ENCODE measurements at places on chromosomes 13 and 19.
A peak's percentile ranks its signal among the peaks of the same experiment; 100 is the strongest.

DNA sequence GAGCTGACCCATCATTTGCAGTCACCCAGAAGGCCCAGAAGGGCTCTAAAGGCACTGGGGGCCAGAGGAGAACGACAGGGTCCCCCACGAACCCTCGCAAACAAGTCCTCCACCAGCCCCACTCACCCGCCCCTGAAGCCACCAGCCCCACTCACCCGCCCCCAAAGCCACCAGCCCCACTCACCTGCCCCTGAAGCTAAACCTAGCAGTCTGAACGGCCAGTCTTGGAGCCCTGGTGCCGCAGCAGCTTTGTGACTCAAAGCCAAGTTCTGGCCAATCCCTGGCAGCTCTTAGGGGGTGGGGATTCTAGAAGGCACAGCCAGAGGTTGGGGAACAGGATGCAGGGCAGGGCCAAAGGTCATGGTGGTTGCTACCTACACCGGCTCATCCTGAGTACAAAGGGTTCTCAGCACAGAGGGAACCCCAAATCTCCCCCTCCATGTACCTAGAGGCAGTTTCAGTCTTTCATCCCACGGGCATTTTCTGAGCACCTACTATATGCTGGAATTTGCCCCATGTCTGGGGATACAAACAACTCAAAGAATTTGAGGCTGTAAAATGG, at the start of gene IQCN:
TSS of gene IQCN (minus strand) at position 234 of the 562 bp plus-strand sequence. CDS start 4,974 bp downstream, outside the sequence.
- peak; percentile 72 for DNase-seq

- no peak for DNase-seq
Observed at GRCh38 chr19:4580961-4581665, 21.6 kb upstream of the SEMA6B start.

- DNase-seq, result no peak
Observed at GRCh38 chr19:34475026-34475974, 6.3 kb upstream of the WTIP start.

- no peak for DNase-seq
Observed at GRCh38 chr13:79222427-79223205, 183.4 kb downstream of the RBM26 start.

DNA sequence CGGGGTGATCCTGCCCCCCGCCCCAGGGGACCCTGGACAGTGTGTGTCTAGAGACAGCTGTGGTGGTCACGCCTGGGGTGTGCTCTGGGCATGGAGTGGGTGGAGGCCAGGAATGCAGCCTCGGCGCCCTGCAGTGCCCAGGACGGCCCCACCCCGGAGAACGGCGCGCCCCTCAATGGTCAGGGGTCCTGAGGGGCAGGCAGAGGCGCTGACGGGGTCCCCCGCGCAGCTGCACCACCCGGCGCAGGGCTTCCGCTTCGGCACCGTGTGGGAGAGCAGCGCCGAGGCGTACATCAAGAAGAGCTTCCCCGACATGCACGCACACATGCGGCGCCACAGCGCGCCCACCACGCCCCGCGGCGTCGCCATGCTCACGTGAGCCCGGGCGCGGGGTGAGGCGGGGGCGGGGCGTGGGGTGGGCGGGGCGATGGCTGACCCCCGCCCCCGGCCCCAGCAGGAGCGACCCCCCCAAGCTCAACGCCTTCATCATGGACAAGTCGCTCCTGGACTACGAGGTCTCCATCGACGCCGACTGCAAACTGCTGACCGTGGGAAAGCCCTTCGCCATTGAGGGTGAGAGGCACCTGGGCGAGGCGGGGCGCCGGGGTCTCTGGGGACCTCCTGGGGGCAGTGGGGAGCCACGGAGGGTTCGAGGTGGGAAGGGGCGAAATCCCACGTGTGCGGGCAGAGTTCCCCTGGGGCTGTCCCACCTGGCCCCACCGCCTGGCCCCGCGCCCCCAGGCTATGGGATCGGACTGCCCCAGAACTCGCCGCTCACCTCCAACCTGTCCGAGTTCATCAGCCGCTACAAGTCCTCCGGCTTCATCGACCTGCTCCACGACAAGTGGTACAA, 7.4 kb downstream of the GRIN3B start:
- DNase-seq, result no peak

GRCh38 chr13:59425211-59425741, 738.5 kb downstream of the DIAPH3 start:
- no peak for DNase-seq

- no peak for DNase-seq
Observed at GRCh38 chr19:32876919-32877285, 7.3 kb upstream of the SLC7A9 start.

DNA sequence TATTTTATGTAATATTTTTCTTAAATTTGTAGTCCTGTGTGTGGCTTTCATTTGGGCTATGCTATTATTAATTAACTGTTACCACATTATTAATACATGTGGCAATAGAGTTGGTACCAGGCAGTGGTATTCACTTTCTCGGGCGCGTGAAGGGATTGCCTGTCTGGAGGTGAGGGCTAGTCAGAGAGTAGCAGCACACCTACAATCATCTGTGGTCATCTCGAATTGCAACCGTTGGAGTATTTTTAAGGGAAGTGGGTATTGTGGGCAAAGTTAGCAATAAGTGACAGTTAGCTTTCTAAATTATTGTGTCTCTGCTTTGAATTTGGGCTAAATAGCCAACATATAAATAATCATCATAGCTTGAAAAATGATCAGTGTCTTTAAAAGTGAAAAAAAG, 20.0 kb upstream of the GPR18 start:
- no peak for DNase-seq
